ENCODE measurements at places on chromosomes 2 and 18.

DNA sequence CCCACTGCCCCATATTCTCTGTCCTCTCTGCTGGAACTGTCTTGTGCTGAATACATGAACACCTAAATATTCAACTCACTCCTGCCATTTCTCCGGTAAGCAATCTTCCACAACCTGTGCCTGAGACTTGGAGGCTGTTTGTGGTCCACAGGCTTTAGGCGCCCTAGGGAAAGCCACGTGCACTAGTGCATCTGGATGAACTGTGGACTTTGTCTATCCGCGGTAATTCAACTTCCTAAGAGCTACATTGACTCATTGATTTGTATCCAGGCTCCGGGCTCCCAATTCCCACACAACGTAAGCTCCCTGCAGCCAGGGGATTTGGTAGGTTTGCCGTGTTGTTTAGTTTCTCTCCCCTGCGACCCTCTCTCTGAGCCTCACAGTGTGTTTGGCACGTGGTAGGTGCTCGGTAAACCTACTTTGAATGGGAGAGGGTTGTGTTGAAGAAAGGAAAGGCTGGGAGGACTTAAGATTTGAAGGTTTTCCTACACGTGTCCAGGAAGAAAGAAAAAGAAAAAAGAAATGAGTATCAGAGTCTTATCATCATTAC, 718.2 kb downstream of the DPP10 start:
- DNase-seq, result no peak

DNA sequence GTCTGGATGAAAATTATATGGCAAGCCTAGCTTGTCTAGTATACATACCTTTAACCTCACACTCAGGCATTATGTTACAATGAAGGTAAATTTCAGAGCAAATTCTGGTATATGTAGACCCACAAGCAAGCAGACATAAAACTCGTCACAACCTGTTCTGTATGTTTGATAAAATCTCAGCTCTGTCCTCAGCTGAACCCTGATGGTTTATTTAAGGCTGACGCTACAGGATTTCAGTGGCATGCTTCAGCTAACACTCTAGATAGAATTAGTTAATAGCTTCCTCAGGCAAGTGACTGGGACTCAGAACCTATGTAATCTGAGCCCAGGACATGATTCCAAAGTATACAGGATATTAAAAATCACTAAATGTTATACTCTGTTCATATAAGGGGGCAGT, 68.2 kb upstream of the MC2R start:
- no peak for DNase-seq

GRCh38 chr18:60358516-60358915, 14.1 kb downstream of the MC4R start:
- DNase-seq, result no peak

- no peak for DNase-seq
Observed at GRCh38 chr18:2963048-2963447, 49.9 kb downstream of the LPIN2 start.

DNA sequence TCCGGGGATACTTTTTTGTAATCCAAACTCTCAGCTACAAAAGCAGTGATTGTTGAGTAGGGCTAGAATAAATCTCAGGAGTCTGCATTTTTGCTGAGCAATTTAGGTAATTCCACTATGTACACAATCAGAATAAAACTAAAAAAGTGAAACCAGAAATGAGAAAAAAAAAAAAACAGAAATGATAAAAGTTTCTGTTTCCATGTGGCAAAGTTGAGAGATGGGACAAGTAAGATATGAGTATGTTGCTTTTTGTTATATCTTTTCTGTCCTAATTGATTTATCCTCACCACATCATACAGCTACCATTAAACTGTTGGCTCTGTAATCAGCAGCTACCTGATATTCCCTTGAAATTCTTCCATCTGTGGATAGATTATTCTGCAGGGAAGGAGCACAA, 92.7 kb downstream of the VWC2L start:
- no peak for DNase-seq

DNA sequence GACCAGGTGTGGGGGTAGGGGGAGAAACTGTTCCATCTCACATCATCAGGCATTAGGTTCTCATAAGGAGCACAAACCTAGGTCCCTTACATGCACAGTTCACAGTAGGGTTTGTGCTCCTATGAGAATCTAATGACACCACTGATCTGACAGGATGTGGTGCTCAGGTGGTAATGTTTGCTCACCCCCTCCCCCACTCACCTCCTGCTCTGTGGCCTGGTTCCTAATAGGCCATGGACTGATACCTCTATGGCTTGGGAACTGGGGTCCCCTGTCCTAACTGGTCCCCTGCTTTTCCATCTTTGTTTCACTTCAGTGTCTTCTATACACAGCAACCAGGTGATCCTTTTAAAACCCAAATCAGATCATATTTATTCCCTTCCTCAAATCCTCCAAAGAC, 267.8 kb downstream of the TNS1 start:
- DNase-seq, result no peak

GRCh38 chr2:108189316-108189715, 50.5 kb upstream of the SULT1C3 start:
- no peak for DNase-seq

GRCh38 chr2:134982603-134983002, 64.0 kb downstream of the CCNT2 start:
- no peak for DNase-seq

GRCh38 chr2:215437614-215438013, 1.7 kb upstream of the FN1 start:
- no peak for DNase-seq

GRCh38 chr2:218295029-218295428, 2.7 kb upstream of the TMBIM1 start:
- DNase-seq, result no peak

DNA sequence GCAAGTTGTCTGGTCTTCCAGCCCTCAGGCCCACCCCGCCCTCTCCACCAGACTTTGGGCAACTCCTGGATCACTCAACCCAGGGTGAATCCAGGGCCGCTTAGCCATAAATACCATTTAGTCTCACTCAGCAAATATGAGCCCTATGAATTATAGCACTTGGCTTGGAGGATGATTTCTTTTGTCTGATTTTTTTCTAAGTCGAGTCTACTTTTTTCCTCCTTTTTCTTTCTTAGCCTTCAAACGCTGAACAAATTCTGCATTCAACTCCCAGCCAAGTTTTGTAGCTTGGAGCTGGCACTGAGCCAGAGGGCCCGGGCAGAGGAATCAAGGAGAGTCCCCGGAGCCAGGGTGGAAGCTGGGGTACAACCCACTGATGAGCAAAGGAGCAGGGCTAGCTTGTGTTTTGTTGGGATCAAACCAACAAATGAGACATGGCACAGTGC, 48.7 kb downstream of the SERTAD2 start:
- no peak for DNase-seq

DNA sequence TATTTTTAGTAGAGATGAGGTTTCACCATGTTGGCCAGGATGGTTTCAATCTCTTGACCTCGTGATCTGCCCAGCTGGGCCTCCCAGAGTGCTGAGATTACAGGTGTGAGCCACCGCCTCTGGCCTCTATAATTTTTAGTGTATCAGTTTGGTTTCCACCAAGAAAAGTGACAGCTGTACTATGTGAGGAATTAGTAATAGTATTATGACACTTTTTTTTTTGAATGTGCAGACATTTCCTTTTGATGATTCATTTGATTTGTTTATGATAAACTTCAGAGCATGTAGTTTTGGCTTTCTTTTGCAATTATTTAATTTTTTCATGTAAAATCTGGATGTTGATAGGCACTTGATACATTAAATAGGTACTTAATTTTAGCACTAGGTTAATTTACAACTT, 61.5 kb downstream of the PTPN4 start:
- DNase-seq, result no peak
